ENCODE measurements at places on chromosomes 5 and 9.

- no peak for DNase-seq
Measured at GRCh38 chr9:119453980-119454379, 84.7 kb upstream of the BRINP1 start.

GRCh38 chr9:36765468-36766341 is 193.0 kb downstream of the MELK start:
- peak; percentile 85 for DNase-seq

GRCh38 chr5:53543401-53543800 is 17.0 kb upstream of the NDUFS4 start:
- DNase-seq: no peak

DNA sequence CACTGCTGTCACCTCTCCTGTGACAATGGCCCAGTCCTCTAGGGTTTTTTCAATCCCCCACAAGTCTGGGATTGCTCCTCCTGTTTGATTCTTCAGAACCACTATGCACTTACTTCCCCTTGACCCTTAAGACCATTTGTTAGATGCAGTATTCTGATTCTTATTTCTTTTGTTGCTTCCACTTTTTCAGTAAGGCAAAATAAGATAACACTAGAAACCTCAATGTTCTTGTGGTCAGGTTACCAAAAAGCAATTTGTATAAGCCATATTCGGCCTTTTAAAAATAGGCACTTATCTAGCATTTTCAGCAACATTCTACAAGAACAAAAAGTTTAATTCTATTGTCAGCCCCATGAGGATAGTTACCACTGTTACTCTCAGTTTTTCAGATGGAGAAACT is 220.0 kb downstream of the KDM4C start:
- DNase-seq: no peak

DNA sequence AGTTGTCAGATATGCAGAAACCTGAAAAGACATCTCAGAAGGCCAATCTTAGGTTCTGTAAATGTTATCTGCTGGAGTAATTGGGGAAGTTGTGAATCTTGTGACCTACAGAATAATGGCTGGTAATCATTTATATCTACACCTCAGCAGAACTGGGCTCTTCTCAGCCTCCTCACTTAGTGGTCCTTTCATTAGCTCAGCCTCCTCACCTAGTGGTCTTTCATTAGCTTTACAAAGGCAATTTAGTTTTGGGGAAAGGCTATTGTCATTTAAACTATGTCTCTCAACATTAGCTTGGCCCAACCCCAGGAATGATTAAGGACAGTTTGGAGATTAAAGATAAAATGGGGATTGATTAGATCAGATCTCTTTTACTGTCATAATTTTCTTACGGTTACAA is 284.2 kb upstream of the SGCD start:
- no peak for DNase-seq

GRCh38 chr5:175671013-175671412 is 13.1 kb downstream of the HRH2 start:
- no peak for DNase-seq

DNA sequence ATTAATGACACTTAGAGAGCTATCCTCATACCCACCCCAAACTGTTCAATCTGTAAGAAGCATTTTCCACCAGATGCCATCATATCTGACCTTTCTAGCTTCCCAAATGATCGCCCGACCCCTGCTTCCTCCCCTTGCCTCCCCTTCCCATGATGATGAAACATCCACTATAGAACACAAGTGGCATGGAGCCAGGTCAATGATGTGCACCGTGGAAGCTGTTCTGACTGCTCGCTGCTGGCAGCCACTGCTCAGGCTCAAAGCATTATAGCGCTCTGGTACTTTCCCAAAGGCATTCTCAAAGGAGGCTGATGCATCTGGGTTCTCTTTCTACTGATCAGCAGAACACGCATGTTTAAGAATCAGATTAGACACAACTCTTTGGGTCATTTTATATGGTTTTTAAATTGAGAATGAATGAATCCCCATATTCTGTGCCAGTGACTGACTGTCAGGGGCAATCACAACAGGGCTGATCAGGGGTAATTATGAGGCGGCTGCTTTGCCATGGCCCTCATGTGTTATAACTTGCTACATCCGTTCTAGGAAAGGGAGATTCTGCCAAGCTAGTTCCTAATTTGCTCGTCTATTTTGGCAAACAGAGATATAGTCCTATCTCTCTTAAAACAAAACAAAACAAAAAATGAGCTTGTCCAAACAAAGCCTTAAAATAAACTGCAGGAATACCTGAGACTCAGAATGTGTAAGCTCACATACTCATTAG is 343.7 kb downstream of the ENC1 start:
- no peak for DNase-seq

DNA sequence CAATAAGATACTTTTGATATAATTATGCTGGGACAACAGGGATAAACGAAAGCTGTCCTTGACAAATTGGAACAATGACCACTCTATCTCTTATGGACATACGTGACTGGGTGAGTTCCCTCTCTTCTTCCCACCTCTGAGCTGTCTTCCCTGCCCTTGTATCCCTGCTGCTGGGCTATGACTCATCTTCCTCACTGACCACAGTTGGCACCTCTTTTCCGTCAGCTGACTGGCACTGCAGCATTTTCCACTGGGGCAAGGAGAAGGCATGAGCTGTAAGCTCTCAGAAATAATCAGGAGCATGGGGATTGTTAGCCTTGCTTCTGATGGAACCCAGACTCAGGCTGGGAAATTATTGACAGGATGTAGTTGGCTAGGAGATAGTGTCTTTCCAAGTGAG is 48.7 kb downstream of the PCSK1 start:
- no peak for DNase-seq

DNA sequence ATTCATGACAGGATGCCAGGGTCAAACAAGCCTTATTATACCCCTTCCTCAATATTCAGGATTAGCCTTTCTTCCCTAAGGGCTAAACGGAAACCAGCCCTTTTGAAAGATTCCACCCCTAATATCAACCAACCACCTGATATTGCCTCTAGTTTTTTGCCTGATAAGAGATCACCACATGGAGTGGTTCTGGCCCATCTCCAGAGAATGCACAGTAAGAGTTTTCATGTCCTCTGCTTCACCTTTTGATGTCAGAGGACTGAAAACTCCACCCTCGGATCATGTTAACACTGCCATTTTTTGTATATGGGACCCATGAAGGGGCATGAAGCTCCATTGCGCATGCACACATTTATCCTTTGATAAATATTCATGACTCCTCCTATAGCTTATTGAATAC is 5.8 kb upstream of the LNPEP start:
- DNase-seq: no peak

DNA sequence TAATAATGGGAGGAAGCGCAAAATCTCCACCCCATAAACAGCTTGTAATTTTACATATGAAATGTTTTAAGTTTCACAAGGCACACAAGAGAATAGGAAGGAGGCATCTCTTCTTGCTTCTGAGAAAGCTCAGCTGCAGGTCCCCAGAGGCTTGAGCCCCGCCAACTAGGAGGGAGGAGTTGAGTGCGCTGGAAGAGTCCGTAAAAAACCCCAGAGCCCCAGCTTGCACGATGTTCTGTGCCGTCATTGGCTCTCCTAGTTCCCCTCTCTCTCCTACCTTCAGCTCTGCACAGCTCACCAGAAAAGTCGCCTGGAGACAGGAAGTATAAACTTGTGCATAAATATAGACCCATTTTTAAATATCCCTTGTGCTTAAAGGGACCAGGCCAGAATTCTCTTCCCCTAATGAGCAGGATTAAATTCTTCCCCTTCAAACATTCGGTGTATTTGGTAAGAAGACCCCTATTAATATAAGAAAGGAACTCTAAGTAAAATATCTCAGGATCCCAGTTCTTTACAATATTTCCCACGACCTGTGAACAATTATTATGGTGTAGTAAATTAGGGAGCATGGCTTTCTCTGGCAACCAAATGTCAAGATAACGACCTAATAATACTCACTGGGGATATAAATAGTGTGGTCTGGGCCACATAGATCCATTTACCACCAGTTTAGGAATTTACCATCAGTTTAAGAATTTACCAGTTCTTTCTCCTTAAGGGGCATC is 13.7 kb downstream of the GLRX start:
- DNase-seq: peak; percentile 52

DNA sequence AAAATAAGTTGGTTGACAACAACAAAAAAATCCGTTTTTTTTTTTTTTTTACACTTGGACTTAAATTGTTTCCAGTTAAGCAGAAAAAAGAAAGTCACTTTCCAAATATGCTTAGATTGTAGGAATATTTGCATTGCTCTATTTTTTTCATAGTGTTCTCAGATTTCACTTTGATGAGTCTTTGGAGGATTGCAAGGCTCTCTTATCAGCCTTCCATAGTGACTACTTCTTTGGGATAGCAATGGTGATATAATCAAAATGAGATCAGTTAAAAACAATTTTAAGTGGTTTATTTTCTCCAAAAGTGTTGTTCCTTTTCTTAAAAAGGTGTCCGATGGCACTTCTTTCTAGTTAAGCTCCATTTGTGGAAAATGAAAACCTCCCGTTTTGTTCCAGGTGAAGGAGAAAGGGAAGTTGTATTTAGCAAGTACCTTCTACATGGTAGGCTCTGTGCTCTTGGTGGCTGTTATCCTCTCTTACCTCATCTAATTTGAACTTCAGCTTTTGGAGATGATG is 3.9 kb downstream of the RASGRF2 start:
- DNase-seq: no peak

Measured in stimulated activated CD4-positive, alpha-beta T cell treated with anti-CD3 and anti-CD28 coated beads, Interleukin-1b, Interleukin-23, amount 100 ng/mL, for 24 hours (primary cell).